K562 (cell line): ENCODE measurements at places on chromosomes 3 and 15. TPM values are rescaled to one million over a fixed set of nuclear protein-coding genes. Genes with fewer than 3 reads are reported as not detected.

METTL6 gene
- 19.9 and 21.6 TPM in 2 replicates for total RNA-seq

HCLS1 gene
- 20.6 and 22.0 TPM in 2 replicates for total RNA-seq

CCRL2 gene
- total RNA-seq, result 3.3 and 3.5 TPM in 2 replicates

ADPRH gene
- 1.3 and 1.4 TPM in 2 replicates for total RNA-seq

PYGO1 gene
- 0.07 TPM in 1 of 2 replicates, not detected in the other for total RNA-seq

CIAO2A gene
- total RNA-seq, result 161 and 181 TPM in 2 replicates

SNRK gene
- 8.2 and 11.5 TPM in 2 replicates for total RNA-seq

GRCh38 chr3:153259956-153260355, 97.9 kb downstream of the RAP2B start:
- DNase-seq, result no peak

GRCh38 chr3:43102773-43103480, 3.0 kb downstream of the POMGNT2 start:
- DNase-seq, result peak; percentile 15

DNA sequence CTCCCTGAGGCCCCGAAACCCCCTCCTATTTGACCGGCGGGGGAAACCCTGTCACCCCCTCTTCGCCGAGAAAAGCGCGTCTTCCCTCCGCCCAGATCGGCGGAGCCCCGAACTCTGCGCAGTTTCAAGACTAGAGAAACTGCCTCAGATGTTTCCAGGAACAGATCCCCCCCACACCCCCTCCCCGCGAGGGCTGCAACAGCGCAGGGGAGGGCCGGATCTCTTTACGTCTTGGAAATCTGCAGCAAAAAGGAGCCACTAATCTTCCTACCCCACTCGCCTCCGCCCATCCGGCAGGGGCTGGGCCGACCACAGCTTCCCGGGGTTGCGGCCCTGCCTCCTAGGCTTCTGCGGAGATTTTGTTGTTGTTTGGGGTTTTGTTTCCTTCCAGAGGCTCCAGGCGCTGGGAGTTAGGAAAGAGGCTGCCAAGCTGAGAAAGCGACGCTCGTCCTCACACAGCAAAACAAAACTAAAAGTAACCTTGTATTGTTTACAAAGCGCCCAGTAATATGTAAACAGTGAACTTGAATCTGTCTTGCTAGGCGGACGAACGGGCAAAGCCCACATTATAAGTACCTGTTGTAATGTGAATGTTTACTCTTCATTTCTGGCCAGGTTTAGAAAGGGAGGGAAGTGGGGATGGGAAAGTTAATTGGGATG, 2.2 kb downstream of the FOXB1 start:
- DNase-seq, result peak; percentile 47

CPN2 gene
- not detected in 2 replicates for total RNA-seq

LINGO1 gene
- 14.3 and 14.8 TPM in 2 replicates for total RNA-seq

SLC26A6 gene
- total RNA-seq, result 26.5 and 27.2 TPM in 2 replicates

GRCh38 chr3:122271246-122271898, 53.7 kb upstream of the CSTA start:
- DNase-seq, result no peak

TM4SF18 gene
- total RNA-seq, result not detected in 2 replicates

GRCh38 chr3:153285194-153285641, 123.2 kb downstream of the RAP2B start:
- peak; percentile 39 for DNase-seq

TRIM42 gene
- total RNA-seq, result not detected in 2 replicates

GRCh38 chr3:169044331-169045113, 619.0 kb downstream of the MECOM start:
- no peak for DNase-seq

- peak; percentile 67 for DNase-seq
Measured at GRCh38 chr15:78438619-78439285, 736 bp downstream of the IREB2 start.

DNA sequence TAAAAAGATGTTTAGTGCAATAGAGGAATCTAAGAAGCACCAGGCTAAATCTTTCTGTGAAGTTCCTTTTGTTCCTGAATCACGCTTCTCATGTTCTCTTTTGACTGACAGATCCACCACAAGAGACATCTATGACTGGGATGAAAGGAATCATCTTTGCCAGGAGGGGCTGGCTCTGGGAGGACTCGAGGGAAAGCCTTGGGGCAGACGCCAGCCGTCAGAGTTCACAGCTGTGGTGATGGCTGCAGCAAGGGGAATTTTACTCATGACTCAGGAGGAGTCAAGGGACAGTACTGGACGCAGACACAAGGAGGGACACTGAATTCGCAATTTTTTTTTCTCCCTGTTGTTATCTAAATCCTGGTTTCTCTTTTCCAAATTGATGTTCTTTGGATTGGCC, 38.7 kb downstream of the C3orf38 start:
- DNase-seq, result peak; percentile 6

RETNLB gene
- not detected in 2 replicates for total RNA-seq

DNA sequence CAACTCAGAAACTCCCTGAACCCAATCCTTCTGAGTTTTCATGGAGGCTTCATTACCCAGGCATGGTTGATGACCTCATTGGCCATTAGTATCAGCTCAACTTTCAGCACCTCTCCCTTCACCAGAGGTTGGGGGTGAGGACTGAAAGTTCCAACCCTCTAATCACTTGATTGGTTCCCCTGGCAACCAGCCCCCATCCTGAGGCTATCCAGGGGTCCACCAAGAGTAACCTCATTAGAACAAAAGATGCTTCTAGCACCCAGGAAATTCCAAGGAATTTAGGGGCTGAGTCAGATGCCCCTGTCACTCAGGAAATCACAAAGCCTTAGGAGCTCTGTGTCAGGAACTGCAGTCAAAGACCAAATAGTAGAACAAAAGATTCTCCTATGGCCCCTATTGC, 43.8 kb downstream of the ADAMTSL3 start:
- no peak for DNase-seq

- no peak for DNase-seq
Measured at GRCh38 chr3:157027861-157028745, 131.8 kb downstream of the CCNL1 start.

DNA sequence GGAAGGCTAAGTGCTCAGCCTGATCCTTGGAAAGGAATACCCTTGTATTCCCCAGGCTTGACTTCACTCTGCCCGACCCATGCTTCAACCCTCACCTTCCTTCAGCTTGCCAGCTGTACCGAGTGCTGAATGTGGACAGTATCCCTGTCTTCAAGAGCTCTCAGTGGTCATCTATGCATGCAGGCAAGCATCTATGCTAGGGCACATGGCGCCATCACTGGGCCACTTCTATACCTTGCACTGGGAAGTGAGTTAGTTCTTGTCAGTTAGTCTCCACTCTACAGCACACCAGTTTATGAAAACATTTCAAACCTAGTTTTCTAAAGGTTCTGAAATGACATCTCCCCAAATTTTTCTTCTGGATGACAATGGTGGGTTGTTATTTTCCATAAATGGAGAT, 82.0 kb upstream of the MYRIP start:
- DNase-seq, result no peak

TMEM108 gene
- total RNA-seq, result 9.9 and 11.1 TPM in 2 replicates

DNA sequence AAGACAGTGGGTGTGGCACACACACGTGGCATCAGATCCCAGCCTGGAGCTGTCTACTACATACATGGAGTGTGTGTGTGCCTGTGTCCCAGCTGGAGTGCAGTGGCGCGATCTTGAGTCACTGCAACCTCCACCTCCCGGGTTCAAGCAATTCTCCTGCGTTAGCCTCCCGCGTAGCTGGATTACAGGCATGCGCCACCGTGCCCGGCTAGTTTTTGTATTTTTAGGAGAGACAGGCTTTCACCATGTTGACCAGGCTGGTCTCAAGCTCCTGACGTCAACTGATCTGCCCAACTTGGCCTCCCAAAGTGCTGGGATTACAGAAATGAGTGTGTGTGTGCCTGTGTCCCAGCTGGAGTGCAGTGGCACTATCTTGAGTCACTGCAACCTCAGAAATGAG, 108.8 kb downstream of the IL12A start:
- DNase-seq, result no peak

GRCh38 chr3:181623924-181624694, 87.6 kb upstream of the SOX2 start:
- DNase-seq, result no peak

SEMA3F gene
- 2.6 and 3.0 TPM in 2 replicates for total RNA-seq

ADAMTS17 gene
- 0.07 and 0.09 TPM in 2 replicates for total RNA-seq

DNA sequence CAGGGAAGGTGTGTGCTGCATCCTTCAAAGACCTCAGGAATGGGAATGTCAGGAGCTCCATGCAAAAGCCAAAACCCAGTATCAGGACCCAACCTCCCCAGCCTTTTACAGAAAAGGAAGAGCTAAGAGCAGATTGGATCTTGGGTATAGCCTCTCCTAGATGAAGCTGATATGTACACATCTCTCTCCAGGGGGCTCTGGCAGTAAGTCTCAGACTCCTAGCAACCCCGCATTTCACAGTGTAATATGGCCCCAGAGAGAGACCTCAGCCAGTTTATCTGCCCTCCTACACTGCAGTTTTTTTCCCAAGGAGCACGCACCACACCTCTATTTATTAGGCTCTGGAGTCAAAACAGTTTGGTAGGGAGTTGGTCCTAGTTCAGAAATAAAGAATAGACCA, 88.2 kb downstream of the RBPMS2 start:
- DNase-seq, result no peak

DNA sequence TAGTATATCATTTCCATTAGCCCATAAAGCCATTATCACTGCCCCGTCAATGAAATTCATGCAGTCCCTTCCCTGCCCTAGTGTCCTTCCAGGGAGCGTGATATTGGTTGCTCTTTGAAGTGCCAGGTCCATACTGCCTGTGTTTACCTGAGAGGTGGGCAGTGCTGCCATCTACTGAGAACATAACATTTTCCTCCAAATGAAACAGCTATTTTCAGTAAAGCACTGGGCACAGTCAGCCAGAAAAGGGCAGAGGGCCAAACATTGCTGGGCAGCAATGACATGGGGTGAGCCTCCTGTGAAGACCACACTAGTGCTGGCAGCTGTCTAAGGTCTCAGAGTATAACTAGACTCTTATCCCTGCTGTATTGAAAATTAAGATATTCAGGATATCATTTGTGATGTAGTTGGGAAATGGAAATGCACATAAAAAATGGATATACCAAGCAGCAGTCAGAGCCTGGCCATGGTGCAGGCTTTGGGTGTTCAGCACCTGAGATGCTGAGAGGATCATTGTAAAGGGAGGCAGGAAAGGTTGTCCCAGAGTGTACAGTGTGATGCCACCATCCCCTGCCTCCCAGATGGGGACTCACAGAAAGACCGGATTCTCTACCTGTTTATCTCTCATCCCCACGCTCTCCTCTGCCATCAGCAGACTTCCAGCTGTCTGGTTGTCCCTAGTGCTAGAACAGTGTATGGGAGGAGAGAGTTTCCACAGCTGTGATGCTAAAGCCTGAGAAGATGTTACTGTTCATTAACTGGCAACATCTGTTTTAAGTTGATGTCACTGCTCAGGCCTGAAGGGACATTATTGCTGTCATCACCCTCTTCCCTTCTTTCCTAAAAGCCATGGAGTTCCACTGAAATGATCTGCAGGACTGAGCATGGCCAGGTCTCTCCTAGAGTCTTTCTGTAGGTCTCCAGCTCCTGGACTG, 108.8 kb downstream of the ARNT2 start:
- no peak for DNase-seq

CLDN11 gene
- 0.24 and 0.42 TPM in 2 replicates for total RNA-seq

DNA sequence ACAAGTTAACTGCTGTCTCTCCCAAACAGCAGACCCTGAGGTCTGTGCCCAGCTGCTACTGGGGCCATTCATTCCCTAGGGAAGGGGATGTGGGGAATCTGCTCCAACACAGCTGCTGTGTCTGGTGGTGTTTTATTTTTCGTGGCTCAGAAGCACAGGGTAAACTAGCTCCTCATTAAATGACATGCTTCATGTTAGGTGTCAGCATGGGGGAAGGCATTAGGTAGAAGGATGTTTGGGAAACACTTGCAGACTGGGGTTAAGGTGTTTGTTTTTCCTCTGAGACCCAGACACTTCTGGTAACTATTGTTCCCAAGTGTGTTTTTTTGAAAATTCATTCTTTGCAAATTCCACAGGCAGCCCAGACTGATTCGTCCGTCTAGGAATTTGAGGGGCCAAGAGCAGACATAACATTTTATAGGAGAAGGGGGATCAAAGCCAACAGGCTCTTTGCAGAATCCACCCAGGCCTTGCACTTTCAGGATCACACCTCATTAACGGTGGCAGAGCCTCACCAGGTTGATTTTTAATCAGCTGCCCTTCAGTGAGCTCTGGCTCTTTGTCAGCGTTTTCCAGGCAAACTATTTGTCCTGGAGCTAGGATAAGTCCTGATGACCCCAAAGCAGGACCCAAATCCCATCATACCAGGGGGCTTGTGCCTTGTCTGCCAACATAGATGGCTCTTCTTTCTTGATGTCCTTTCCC, 65.4 kb upstream of the ITGA11 start:
- DNase-seq, result no peak

ADCY5 gene
- 0.13 TPM in 1 of 2 replicates, not detected in the other for total RNA-seq

C3orf49 gene
- total RNA-seq, result not detected in 2 replicates

DNA sequence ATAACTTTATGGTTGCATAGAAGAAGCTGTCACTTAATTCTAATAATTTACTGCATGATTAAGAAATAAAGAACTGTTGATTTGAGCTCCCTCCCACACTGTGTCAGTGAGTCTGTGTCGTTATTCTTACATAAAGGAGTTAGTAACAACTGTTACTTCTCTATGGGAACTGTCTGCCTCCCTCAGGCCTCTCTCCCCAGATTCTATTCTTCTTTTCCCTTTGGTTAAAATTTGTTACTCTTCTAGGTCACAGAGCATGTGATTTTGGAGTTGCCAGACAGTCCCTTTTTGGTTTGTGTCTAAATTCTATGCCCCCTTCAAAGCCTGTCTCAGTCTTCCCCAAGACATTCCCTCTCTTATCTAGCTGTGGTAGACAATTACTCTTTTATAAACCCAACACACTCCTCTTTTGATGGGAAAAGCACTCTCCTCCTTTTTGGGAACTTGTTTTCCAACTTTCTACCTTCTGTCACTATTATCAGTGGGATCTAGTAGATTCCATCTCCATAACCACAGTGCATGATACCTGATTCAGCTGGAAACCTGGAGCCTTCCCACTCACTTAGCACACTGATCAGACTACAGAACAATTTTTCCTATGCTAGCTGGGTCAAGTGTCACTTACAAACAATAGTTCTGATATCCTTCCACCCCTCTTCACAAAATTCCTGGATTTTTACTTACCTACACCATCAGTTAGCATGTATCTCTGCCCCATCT, 422.1 kb upstream of the TGFBR2 start:
- no peak for DNase-seq
